Stimulated activated CD4-positive, alpha-beta T cell treated with anti-CD3 and anti-CD28 coated beads, Interleukin-15, amount 100 ng/mL, for 1 hour (primary cell): ENCODE measurements at places on chromosomes 7 and 10.

DNA sequence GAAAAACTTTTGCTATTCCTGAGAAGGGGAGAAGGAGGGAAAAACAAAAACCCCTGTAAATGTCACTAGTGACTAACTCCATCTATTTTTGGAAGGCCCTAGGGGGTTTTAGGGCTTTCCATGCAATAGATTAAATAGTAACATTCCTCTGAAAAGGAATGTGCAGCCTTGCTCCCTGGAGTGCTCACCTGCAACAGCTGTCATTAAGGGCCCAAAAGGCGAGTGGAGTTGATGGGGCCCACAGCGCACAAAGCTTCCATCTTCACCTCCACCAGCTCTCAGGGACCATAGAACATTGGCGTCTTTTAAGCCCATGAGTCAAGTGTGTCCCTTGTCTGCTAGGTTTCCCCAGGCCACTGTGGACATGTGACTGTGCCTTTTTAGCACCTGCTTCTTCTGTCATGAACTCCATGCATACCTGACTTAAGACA, 58.0 kb upstream of the IL6 start:
- DNase-seq: no peak

- DNase-seq: no peak
Measured at GRCh38 chr10:266974-267425, 131.7 kb downstream of the ZMYND11 start.

DNA sequence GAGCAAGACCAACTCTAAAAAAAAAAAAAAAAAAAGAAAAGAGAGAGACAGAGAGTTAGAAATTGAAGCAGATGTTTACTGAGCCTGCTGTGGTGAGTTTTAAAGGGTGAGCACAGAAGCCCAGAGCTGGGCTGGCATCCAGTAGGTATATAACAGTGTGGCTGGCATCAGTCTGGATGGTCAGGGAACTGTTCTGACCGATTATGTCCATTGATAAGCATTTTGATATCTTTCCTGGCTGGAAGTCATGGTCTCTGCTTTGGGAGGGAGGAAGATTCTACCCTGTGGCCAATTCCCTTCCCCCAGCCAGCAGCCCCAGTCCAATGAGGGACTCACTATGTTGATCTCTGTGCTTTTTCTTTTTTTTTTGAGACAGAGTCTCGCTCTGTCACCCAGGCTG, 65.2 kb upstream of the PODXL start:
- DNase-seq: no peak

DNA sequence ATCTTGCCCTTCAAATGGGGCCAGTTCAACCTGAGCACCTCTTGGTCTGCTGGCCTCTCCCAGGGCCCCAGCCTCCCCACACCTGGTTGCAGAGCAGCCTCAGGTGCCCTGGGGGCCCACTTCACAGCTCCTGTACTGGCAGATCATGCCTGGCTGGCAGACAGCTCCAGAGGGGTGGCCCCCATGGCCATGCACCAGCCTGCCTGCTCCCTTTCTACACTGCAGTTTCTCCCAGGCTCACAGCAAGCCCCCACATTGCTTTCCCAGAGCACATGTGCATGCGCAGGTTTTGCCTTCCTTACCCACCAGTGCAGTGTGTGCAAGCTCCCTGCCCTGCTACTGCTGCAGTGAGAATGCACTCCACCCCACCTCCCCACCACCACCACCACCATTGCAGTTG, 9.8 kb upstream of the MIOS start:
- no peak for DNase-seq

GRCh38 chr7:131538813-131539179, 17.6 kb downstream of the PODXL start:
- no peak for DNase-seq

DNA sequence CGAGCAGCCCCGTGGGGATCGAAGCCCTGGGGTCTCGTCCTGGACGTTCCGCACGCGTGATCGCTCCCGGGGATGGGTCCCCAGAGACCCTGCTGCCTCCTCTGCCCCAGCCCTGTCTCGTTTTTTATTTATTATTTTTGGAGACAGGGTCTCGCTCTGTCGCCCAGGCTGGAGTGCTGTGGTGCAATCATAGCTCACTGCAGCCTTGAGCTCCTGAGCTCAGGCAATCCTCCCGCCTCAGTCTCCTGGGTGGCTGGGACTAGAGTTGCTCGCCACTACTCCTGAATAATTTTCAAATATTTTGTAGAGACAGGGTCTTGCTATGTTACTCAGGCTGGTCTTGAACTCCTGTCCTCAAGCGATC, 319 bp upstream of the STX1A start:
- DNase-seq: no peak

DNA sequence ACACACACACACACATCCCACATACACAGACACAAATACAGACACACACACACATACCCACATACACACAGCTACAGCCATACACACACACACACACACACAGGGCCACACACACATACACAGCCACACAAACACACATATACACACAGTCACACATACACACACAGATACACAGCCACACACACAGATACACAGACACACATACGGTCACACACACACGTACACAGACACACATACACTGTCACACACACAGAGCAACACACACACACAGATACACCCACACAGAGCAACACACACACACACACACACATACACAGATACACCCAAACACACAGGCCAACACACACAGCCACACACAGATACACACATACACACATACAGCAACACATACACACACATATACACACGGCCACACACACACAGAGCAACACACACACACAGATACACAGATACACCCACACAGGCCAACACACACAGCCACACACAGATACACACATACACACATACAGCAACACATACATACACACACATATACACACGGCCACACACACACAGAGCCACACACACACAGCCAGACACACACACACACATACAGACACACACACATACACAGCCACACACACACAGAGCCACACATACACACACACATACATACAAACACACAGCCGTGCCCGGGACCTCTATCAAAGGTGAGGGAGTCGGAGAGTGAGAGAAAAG, 22.3 kb downstream of the KCP start:
- DNase-seq: no peak

- DNase-seq: no peak
Measured at GRCh38 chr10:108601851-108602250, 1321.5 kb downstream of the XPNPEP1 start.

- DNase-seq: no peak
Measured at GRCh38 chr7:22681852-22682657, 44.9 kb upstream of the IL6 start.

DNA sequence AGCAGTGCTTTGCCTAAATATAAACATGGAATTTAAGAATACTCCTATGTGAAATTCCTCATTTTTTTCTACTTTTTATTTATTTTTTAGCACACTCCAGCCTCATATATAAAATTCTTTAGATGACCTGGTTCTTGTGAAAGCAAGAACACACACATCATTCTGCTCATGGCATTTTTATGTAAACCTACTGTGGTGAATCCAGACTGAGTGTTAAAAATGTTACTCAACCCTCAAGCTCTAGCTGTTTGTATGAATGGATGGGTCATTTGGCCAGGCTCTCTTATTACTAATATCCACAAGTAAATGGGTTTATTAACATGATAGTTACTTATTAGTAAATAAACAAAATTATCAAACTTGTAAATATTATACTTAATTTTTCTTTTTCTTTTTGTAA, 551.7 kb upstream of the LRRN3 start:
- DNase-seq: no peak

DNA sequence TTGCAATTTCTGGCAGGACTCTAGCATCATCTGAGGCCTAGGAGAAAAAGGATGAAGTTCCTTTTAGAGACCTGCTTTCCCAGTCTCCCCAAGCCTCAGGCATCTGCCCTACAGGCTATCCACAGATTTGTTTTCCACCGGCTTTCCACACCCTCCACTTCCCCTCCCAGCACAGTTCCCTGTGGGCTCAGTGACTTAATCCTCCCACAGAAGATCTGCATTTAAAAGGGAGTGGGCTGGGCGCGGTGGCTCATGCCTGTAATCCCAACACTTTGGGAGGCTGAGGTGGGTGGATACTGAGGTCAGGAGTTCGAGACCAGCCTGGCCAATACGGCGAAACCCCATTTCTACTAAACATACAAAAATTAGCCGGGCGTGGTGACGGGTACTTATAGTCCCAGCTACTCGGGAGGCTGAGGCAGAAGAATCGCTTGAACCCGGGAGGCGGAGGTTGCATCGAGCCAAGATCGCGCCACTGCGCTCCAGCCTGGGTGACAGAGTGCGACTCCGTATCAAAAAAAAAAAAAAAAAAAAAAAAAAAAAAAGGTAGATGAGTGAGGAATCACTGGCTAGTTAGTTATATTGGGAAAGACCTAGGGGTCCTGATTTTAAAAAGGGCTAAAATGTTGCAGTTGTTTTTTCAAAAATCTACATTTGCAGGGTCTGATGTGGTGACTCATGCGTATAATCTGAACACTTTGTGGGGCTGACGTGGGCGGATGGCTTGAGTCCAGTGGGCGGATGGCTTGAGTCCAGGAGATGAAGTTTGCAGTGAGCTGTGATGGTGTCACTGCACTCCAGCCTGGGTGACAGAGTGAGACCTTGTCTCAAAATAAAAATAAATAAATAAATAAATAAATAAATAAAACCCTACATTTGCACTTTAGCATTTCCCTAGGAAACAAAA, 119.5 kb downstream of the BAMBI start:
- no peak for DNase-seq

DNA sequence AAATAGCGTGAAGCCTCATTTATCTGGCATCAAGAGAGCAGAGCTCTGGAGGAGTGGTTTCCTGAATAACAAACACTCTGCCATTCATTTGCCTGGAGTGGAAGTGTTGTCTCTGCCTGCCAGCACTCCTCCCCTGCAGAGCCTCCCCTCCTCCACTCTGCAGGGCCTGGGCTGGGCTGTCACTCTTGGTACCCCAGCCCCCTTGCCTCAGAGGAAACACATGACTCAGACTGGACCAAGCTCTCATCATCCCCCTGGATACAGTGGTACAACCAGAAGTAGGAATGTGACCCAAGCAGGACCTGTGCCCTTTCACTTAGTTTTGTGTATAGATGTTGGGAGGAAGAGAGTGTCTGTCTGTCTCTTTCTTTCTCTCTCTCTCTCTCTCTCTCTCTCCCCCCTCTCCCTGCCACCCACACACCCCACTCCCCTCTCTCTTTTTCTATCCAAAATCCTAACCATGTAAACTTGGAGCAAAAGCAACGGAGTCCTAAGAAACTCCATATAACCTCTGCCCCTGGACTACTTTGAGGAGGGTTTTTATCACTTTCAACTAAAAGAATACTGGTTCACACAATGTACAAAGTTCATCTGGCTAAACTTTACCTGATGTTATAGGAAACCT, 43.9 kb downstream of the DOCK4 start:
- no peak for DNase-seq

DNA sequence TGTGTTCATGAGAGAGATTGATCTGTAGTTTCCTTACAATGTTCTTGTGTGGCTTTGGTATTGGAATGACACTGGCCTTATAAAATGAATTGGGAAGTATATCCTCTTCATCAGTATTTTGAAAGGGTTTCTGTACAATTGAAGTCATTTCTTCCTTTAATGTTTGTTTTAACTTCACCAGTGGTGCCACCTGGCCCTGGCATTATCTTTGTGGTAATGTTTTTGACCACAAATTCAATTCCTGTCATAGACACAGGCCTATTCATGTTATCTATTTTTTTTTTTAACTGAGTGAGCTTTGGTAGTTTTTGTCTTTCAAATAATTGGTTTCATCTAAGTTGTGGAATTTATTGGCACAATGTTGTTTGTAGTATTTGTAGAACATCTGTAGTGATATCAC, 127.7 kb downstream of the CDK14 start:
- DNase-seq: no peak

DNA sequence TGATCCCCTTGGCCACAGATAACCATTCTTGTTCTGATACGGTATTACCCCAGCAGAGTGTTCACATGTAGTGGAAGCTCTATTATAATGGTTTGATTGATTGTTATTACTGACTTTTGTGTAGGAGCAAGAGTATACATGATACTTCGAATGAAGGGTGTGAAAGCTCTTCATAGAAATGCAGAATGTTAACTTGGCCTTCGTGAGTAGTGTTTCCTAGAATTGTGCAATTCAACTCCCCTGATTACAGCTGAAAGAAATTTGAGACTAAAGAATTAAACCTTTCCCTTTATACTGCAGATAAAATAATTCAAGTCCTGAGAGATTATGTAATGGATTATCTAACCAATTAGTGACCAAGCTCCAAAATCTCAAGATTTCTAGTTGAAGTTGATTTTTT, 38.2 kb downstream of the MKLN1 start:
- DNase-seq: no peak

- DNase-seq: no peak
Measured at GRCh38 chr7:79531116-79531515, 77.6 kb upstream of the MAGI2 start.

DNA sequence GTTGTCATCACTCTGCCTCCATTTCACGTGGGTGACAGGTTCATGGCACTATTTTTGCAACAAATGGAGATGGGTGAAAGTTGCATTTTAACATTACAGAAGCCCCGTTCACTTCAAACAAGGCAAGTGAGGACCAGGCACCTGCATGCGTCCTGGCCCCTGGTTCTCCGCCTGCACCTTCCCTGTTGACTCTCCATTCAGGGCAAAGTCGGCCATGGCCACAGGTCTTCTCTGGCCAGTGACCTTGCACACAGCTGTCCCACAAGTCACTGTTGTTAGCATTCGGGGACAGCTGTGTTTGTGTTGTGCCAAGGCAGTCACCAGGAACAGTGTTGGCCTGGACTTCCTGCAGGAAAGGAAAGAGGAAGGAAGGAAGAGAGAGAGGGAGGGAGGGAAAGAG, 554.9 kb downstream of the TCERG1L start:
- no peak for DNase-seq

- DNase-seq: no peak
Measured at GRCh38 chr7:39973801-39974200, 23.7 kb downstream of the CDK13 start.

DNA sequence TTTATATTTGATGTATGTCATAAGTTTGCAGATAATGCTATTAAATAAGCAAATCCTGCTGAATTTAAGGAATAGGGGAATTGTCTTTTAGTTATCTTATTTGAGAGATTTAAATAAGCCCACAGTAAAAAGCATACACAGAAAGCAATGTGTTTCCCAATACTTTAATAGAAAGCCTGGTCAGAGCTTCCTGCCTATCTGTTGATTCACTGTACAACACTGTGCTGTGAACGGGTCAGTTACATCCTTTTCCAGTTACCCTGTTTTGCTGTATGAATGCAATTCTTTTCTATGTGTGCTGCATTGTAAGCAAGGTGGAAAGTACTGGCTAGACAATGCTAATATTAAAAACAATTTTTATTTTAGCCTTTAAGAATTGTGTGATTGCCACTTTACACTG, 81.2 kb downstream of the ANKRD7 start:
- DNase-seq: no peak

DNA sequence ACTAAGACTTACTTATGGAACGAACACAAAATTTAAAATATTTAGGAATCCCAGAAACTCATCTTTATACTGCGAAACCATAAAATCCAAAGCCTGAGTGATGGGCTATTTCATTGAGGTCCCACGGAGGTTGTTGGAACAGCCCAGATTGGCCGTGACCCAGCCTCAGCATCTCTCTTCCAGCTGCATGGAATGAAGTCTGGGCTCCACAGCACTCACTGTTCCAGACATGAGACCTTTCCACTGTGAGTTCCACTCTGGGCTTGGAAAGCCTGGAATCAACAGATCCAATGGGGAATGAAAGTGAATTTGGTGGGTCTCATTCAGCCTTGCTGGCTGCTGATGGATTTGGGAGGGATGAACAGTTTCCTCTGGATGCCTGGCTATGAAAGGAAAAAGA, 184.9 kb downstream of the EMX2 start:
- no peak for DNase-seq
